ENCODE measurements at places on chromosomes 3 and 15. TPM values are rescaled to one million over a fixed set of nuclear protein-coding genes. Genes with fewer than 3 reads are reported as not detected.

The SLC27A2 gene
- total RNA-seq = 49.8 TPM

The TBL1XR1 gene
- total RNA-seq = 81.6 TPM

The SEMA3G gene
- total RNA-seq = 0.54 TPM

The HYKK gene
- total RNA-seq = 0.81 TPM

The SLC15A2 gene
- 6.7 TPM for total RNA-seq

The FES gene
- 229 TPM for total RNA-seq

The LRTM1 gene
- total RNA-seq = not detected
